Activated CD4-positive, alpha-beta T cell treated with anti-CD3 and anti-CD28 coated beads, Interleukin-2, amount 50 U/mL, for 48 hours (primary cell): ENCODE measurements at places on chromosomes 4 and X.

DNA sequence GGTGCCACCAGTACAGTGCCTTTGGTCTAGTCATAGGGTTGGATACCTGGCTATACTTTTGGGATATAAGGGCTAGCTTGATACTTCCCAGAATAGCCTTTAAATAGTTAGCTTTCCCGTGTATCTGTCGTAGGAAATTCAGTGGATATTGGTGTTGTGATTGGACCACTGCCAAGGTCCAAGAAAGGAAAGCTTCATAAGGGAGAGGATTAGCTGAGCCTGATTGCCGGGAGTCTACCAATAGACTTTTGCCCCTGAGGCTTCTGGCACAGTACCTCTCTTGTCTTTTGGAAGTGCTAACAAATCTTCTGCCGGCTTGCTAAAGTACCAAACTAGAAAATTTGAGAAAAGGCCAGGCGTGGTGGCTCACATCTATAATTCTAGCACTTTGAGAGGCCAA is 350.6 kb downstream of the CHIC1 start:
- no peak for DNase-seq

- DNase-seq: no peak
Measured at GRCh38 chrX:906586-906985, 276.0 kb downstream of the SHOX start.

- no peak for DNase-seq
Measured at GRCh38 chr4:4994312-4995097, 24.8 kb downstream of the CYTL1 start.

DNA sequence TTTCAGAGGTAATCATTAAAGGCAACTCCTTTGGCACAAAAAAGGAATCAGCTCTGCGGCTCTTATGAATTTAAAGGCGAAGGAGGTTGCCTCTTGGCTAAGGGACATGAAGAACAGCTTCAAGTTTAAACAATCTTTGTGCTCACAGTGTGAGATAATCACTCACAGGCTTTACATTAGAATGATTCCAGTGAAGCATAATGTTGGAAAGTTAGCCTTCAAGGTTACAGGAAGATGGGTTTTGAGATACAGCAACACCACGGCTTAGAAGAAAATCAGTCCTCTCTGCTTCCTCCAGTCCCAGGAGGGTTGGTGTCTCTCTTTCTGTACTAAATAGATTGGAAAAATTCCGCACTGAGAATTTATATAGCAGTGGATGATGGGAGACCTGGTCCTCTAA is 11.6 kb upstream of the SCD5 start:
- no peak for DNase-seq

DNA sequence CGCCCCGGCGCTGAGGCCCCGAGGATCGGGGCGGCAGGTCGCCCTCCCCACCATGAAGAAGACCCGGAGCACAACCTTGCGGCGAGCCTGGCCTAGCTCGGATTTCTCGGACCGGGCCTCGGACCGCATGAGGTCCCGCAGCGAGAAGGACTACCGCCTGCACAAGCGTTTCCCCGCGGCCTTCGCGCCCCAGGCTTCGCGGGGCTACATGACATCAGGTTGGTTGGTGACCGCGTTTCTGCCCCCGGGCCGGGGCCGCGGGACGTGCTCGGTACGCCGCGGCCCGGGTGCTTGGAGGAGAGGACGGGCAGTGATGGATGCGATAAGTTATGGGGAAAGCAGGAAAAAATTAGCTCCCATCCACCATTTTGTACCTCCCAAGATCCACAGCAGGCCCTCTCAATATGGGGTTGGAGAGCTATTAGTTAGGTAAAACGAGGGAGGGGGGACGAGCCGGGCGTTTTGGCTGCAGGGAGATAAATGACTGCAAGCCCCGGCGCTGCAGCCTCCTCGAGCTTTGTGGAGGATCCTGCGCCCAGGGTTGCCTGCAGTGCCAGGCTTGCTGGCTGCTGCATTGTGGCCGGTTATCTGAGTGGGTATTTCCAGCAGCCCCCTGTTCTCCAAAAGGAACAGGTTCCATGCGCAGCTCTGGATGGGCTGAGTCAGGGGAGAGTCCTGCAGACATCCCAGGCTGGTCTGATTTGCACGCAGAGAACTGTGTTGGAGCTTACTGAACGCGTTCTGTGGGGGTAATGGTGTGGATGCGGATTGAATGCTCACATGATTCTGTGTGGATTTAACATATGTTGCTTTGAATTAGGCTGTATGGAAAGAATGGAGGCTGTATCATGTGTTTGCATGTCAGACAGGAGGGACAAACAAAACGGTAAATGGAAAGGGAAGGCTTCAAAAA is 1.9 kb downstream of the STOX2 start:
- no peak for DNase-seq

DNA sequence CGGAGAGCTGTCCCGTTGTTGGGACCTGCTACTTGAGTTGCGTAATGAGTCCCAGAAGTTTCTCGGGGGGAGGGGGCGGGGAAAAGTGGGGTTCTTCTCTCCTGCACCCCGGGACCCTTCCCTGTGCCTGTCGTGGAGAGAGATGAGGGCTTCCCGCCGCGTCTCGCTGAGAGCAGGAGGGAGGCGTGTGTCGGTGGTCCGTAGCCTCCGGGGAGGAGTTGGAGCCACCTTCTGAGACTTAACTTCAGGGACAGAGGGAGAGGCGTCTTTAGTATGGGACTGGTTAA is 698 bp downstream of the AFF1 start:
- no peak for DNase-seq
